Panc1 (cell line): ENCODE measurements at places on chromosomes 16 and 17. TPM values are rescaled to one million over a fixed set of nuclear protein-coding genes. Genes with fewer than 3 reads are reported as not detected.
A peak's percentile ranks its signal among the peaks of the same experiment; 100 is the strongest.

The PRKCB gene
- total RNA-seq, result 0.41 TPM

GRCh38 chr16:1475552-1476114 is 805 bp upstream of the CLCN7 start:
- DNase-seq, result no peak

DNA sequence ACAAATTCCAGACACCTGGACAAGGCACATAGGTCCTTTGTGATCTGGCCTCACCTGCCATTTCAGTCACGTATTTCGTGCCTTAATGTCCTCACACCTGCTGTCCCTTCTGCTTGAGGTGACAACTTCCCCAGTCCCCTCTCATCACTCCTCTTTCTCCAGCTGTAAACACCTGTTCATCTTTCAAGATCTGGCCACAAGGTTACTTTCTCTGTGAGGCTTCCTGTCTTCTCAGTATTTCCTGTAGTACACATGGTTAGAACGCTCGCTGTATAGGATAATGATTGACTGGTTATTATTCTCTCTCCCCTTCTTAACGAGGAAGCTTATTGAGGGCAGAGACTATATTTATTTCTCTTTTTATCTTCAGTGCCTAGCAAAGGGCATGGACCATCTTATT is 74.5 kb upstream of the PMFBP1 start:
- no peak for DNase-seq

The USP43 gene
- total RNA-seq, result 7.3 TPM

DNA sequence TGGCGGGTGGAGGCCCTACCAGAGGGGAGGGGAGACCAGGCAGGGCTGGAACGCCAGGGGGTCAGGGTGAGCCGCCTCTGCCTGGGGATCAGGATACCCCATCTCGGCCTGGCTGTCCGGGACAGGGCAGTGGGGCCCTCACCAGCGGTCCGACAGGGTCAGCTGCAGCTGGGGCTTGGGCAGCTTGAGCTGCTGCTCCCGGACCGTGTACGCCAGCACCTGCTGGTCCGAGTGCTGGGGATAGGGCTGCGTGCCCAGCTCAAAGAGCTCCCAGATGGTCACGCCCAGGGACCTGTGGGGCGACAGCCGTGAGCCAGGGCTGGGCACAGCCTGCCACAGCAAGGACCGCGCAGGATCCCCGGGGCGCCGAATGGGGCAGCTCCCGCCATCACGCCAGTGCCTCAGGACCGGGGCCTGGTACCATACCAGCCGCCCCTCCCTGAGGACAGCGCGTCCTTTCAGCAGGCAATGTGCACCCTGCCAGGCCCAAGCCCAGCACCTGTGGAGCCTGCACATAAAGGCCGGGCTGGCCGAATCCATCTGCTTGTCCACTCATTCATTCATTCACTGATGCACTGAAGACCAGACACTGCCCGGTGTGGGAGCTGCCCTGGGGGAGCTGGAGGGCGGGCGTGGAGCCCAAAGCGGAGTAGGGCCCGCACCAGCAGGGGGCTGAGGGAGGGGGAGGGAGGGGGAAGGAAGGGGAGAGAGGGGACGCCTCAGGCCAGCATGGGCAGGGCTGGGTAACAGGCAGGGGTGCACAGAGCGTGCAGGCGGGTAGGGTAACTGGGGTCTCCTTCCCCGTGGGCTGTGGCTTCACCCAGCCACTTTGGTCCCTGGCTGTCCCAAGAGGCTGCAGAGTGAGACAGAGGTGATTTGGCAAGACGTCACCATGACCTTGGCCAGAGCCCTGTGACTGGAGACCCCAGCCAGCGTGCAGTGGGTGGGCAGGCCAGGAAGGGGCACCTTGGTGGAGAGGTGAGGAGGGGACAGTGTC is 42.0 kb upstream of the PVALEF start:
- no peak for DNase-seq

DNA sequence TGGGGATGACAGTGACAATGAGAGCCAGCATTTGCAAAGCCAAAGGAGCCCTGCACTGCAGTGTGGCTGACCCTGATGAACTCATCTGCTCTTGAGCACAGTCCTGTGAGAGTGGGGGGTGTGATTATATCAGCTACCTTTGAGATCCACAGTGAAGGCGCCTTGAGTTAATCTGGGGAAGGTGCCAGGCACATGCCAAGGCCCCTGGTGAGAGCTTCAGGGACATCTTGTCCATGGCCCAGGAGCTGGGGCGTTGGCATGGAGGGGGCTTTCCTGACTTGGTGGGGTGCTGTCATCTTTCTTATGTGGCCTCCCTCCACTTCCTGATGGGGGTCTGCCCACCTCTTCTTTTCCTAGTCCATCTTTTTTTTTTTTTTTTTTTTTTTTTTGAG is 86.5 kb downstream of the SNX29 start:
- DNase-seq, result no peak

The BRIP1 gene
- 9.4 TPM for total RNA-seq

DNA sequence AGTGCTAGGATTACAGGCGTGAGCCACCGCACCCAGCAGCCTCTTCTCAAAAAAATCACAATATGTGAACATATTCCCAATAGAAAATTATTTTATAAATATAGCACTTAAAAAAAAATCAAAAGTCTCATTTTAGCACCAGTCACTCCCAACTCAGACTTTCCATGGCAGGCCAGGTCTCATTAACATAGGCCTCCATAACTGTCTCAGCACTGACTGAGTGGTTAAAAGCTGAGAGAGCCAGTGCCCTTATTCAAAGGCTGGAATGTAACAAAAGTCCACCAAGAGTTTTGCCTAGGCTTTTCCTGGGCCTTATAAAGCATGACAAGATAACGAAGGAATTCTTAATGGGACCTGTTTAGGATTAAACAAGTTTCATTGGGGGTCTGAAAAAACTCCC is 79.8 kb downstream of the EMP2 start:
- no peak for DNase-seq

- DNase-seq, result no peak
These were observed at the start of gene TRPV2 for GRCh38 chr17:16415031-16415924. Gene TRPV2, plus strand, starts transcription at chr17:16415571. Its CDS starts 2,098 bp downstream, at chr17:16417669.

- DNase-seq, result no peak
These were observed 2.1 kb downstream of the IRX5 start for GRCh38 chr16:54932737-54933254.

DNA sequence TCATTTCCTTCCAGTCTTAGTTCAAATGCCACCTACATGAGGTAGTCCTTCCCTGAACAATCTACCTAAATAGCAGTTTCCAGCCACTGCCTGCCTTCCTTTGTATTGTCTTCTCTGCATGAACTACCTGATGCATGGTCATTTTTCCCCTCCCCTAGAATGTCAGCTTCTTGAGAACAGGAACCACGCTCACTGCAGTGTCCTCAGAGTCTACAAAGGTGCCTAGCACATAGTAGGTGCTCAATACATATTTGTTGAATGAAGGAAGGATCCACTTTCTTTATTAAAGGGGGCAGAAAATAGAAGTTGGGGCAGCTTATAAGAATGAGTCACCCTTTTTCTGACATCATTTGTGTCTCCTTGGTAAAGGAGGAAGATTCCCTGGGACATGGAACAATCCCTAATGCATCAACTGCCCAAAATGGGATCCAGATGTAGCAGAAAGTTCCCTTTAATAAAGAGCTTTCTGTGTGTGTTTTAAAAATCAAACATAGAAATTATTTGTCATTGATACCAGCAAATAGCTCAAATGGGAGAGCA is 4.4 kb upstream of the CYLD start:
- no peak for DNase-seq

- DNase-seq, result no peak
These were observed at the start of gene CES2 for GRCh38 chr16:66935314-66936011. Gene CES2, plus strand, starts transcription at chr16:66935516. Its CDS starts 120 bp downstream, at chr16:66935636.

GRCh38 chr17:21039839-21040575 is 2.8 kb downstream of the USP22 start:
- no peak for DNase-seq

The RAB37 gene
- 1.5 TPM for total RNA-seq

The PYDC1 gene
- total RNA-seq, result not detected

DNA sequence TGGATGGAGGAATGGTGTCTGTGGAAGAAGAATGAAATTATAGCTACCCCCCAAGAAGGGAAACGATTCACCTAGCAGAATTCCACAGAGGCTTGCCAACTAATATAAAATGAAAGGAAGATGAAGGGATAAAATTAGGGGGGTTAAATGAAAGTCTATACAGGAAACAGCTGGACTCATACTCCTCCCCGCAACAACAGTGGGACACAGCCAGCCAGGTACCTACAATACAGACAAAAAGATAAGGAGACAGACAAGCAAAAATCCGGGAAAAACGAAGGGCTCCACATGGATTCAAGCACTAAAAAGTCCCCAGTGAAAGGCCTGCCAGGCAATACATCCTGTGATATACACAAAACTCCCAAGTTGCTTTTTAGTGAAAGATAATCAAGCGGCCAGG is 47.9 kb downstream of the CACNG1 start:
- no peak for DNase-seq

The OR4D1 gene
- 0.05 TPM for total RNA-seq

- DNase-seq, result no peak
These were observed 47.8 kb upstream of the GCSH start for GRCh38 chr16:81143921-81144471.

- no peak for DNase-seq
These were observed 1.3 kb downstream of the CDRT4 start for GRCh38 chr17:15466131-15466530.

GRCh38 chr16:24736758-24737157 is 7.3 kb downstream of the TNRC6A start:
- no peak for DNase-seq

DNA sequence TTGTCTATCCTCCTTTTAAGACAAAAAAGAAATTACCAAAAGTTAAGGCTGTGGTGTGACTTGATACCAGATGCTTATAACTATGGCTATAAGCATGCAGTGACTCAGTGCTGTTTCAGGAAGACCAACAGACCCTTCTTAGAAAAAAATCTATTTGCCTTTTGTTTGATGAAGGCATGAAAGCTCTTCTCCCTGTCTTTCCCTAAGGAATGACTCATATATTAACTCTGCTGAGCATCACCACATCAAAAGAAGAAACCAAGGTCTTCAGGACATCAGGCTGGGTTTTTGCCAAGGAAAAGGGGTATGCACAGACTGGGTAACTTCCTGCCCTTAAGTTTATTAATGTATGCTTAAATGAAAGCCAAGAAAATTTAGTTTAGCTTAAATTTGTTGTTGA is 47.1 kb downstream of the VMP1 start:
- peak; percentile 66 for DNase-seq

The MBTD1 gene
- 16.6 TPM for total RNA-seq

DNA sequence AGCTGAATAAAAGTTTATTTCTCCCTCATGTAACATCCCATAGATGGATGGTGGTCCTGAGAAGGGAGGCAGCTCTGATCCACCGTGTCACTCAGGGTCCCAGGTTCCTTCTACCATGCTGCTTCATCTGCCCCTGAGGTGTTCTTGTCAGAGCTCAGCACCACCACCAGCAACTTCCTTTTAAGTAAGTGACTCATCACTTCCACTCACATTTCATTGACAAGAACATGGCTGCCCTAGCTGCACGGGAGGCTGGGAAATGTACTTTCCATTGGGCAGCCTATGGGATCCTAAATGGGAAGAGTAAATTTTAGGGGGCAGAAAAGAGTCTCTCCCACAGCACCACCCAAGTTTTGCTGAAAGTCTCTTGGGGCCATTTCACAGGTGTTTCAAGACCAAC is 134.7 kb downstream of the USP31 start:
- no peak for DNase-seq

DNA sequence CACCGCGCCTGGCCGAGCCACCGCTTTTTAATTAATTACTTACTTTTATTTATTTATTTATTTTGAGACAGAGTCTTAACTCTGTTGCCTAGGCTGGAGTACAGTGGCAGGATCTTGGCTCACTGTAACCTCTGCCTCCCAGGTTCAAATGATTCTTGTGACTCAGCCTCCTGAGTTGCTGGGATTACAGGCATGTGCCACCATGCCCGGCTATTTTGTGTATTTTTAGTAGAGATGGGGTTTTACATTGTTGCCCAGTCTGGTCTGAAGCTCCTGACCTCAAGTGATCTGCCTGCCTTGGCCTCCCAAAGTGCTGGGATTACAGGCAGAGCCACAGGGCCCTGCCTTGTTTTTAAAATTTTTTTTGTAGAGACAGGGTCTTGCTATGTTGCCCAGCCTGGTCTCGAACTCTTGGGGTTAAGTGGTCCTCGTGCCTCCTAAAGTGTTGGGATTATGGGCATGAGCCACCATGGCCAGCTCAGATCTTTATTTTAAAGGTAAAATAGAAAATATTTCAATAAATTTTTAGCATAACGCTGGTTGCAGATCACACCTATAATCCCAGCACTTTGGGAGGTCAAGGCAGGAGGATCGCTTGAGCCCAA is 18.3 kb upstream of the NUDT16L1 start:
- no peak for DNase-seq

The RDM1 gene
- 5.5 TPM for total RNA-seq

GRCh38 chr17:69501591-69502468 is 87.3 kb downstream of the MAP2K6 start:
- no peak for DNase-seq

DNA sequence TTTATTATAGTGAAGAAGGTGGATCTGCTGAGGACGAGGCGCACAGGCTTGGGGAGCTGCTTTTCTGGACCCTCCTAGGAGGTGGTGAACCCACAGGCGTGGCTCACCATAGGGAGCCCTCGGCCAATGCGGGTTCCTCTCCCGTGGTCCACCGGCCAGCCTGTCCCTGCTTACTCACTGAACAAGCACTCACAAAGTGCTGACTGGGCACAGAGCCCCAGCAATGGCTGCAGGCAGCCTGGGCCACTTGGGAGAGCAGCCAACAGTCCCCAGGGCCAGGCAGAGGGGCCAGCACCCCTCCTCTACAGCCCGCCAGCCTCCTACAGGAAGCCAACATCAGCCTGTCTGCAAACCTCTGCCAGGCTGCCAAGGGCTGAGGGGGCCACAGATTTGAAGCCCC is 19.1 kb upstream of the NCBP3 start:
- no peak for DNase-seq
